Stimulated activated CD4-positive, alpha-beta T cell treated with anti-CD3 and anti-CD28 coated beads, Interleukin-2, amount 100 ng/mL, for 24 hours (primary cell): ENCODE measurements at places on chromosomes 12 and 14.

DNA sequence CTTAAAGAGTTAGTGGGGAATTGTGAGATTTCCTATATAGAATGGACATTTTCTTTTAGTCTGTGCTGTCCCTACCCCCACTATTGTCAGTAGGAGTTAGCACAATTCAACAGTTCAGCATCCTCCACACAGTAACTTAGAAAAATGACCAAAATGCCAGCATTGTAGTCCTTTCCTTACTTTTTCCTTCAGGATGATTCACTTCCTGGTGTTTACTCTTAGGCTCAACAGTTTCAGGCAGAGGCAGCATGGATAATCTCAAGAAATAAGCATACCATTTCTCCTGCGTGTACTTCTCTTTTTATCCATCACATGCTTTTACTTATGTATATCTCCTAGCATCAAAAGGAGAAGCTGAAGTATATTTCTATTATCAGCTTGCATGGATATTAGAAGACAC, 683.4 kb downstream of the SLC16A7 start:
- DNase-seq: no peak

DNA sequence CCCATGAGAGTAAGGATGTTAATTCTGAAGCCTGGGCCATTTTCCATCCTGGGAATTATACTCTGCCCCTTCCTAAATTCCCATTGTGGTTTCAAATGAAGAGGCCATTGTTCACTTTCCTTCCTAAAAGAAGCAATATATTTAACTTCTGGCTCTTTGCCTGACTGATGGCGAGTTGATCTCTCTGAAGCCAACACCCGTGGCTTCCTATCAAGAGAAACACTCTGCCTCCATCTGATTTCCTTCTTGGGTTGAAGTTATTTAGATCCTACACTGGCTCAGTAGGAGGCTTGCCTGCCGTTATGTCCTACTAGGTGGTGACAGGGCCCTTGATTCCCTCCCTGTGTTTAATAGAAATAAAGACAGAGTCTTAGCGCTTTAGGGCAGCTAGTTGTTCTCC, 97.4 kb downstream of the PRKCH start:
- no peak for DNase-seq

DNA sequence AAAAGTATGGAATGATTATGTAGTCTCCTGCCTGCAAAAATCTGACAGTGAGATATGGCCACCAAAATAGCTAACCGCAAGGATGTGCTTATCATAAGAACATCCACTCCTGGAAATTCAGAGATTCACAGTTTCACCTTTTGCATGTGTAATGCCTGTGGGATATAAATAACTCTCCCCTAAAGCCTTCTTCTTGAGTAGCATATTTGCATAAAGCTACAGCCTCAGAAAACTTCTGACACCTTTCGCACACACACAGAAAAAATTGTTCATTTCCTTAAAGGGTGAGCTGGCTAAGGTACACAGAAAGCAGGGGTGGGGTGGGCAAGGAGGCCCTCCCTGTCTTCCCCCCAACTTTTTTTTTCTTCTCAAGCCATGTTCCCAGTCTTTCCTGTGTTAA, 3.1 kb upstream of the IGF1 start:
- no peak for DNase-seq

DNA sequence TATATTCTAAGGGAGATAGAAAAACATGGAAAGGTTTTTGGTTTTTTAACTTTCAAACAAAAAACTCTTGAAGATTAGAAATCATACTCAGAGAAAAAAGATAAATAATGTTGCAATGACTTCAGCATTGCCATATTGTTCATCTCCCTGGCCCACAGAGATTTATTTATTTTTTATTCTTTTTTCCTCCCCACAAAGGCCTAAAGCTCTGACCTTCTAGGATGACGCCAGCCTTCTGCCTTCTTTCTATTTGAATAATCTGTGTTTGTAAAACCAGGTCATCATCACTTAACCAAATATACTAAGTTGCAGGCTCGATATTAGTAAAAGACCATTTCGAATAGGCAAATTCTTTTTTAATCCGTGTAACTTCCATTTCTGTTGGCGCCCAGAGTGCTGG, 4.4 kb upstream of the DCP1B start:
- DNase-seq: no peak

- no peak for DNase-seq
These were observed 18.4 kb upstream of the SRGAP1 start for GRCh38 chr12:63826006-63826585.
